ENCODE measurements at places on chromosomes 1 and 21. TPM values are rescaled to one million over a fixed set of nuclear protein-coding genes. Genes with fewer than 3 reads are reported as not detected.

KRTAP10-12 gene
- polyA plus RNA-seq, result not detected

CA6 gene
- not detected for polyA plus RNA-seq

SIM2 gene
- polyA plus RNA-seq, result 0.16 TPM

AMY1A gene
- not detected for polyA plus RNA-seq

CEP350 gene
- 19.1 TPM for polyA plus RNA-seq

DPT gene
- not detected for polyA plus RNA-seq

SPTA1 gene
- not detected for polyA plus RNA-seq

TNNT2 gene
- 19.1 TPM for polyA plus RNA-seq

TNFSF4 gene
- 0.52 TPM for polyA plus RNA-seq

ANGPTL3 gene
- polyA plus RNA-seq, result 0.16 TPM

CNKSR1 gene
- 9.8 TPM for polyA plus RNA-seq

CFHR1 gene
- polyA plus RNA-seq, result not detected

KRTAP13-1 gene
- polyA plus RNA-seq, result not detected
